ENCODE measurements at places on chromosomes 7 and 10. TPM values are rescaled to one million over a fixed set of nuclear protein-coding genes. Genes with fewer than 3 reads are reported as not detected.

GRCh38 chr10:21517134-21518031 is 8.1 kb downstream of the SKIDA1 start:
- H3K4me1 ChIP-seq, result peaks cover 7% of the 10 kb centered on the region
- peak overlapping the region; percentile 97 for H3K27ac ChIP-seq
- peak; percentile 87 for DNase-seq
- H3K4me3 ChIP-seq, result peak overlapping the region; percentile 78
- H3K36me3 ChIP-seq, result no peaks in the 10 kb centered on the region

Gene CHN2
- total RNA-seq, result 17.9 TPM

DNA sequence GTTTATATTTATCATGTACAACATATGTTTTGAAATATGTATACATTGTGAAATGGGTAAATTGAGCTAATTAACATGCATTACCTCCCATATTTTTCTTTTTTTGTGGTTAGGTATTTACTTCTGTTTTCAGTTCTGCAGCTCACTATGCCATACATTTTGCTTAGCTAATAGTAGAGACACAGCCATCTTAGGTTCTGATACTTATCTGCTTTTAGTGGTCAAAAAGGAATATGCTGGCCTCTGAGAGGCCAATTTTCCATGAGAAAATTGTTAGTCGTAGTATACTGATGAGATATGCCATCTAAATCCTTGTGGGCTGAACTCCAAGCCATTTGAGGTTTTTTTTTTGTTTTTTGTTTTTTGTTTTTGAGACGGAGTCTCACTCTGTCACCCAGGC is 31.0 kb downstream of the SGPL1 start:
- H3K27me3 ChIP-seq, result no peaks in the 10 kb centered on the region
- DNase-seq, result no peak
- no peak overlapping the region for H3K4me3 ChIP-seq
- no peaks in the 10 kb centered on the region for H3K36me3 ChIP-seq
- no peaks in the 10 kb centered on the region for H3K4me1 ChIP-seq

DNA sequence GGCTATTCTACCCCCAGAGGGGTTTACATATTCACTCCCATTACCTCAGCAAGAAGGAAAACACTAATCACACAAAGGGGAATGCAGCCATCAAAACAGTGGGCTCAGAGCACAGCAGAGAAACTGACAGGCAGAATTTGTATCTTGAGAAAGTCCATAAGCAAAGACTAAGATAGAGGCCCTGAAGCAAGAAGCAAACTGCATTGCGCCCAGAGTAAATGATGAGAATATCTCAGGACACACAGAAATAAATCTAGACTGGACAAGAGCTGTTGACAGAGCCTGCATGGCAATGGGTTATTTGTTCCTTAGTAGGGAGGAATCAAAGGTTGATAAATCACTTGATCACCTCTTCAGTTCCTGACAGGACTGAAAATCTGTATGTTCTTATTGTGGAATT is 440.7 kb upstream of the CELF2 start:
- no peaks in the 10 kb centered on the region for H3K36me3 ChIP-seq
- no peak overlapping the region for H3K27ac ChIP-seq
- H3K4me1 ChIP-seq, result no peaks in the 10 kb centered on the region
- H3K4me3 ChIP-seq, result no peak overlapping the region

GRCh38 chr7:98418636-98419315 is 17.9 kb upstream of the BAIAP2L1 start:
- no peaks in the 10 kb centered on the region for H3K27me3 ChIP-seq
- H3K4me1 ChIP-seq, result peaks cover 4% of the 10 kb centered on the region
- no peak for DNase-seq
- no peak overlapping the region for H3K27ac ChIP-seq
- H3K36me3 ChIP-seq, result no peaks in the 10 kb centered on the region
- H3K4me3 ChIP-seq, result no peak overlapping the region

- DNase-seq, result no peak
- H3K27ac ChIP-seq, result no peak overlapping the region
- H3K27me3 ChIP-seq, result peaks cover 5% of the 10 kb centered on the region
- no peaks in the 10 kb centered on the region for H3K36me3 ChIP-seq
- H3K4me1 ChIP-seq, result peaks cover 19% of the 10 kb centered on the region
Observed at GRCh38 chr7:143407287-143408251, 1.1 kb downstream of the EPHA1 start.

DNA sequence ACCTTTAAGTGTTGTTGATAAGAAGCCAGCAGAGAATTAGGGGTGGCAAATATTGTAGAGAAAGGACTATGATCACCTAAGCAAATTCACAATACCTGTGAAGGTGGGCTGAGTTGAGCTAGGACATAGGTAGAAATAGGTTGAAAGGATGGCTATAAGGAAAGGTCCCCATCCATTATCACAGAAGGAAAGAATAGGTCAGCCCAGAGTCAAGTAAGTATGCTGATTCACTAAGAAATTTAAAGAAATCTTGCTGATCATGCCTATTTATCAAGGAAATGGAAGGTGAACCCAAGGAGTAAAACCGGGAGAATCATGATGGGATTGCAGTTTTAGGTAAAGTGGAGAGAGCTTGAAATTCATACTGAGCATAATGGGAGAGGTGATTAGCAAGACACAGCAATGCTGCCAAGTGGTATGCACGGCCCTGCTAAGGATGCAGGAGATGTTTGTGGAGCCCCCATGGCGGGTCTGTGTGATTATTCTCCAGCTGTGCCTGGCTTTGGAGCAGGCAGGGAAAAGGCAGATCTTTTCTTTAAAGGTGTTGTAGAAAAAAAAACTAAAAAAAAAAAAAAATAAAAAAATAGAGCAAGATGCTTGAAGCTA is 399.4 kb downstream of the PLXDC2 start:
- H3K36me3 ChIP-seq, result no peaks in the 10 kb centered on the region
- no peak overlapping the region for H3K27ac ChIP-seq
- H3K4me3 ChIP-seq, result no peak overlapping the region
- no peaks in the 10 kb centered on the region for H3K4me1 ChIP-seq
- DNase-seq, result no peak

All from spinal cord (tissue), 10 donors.